Calu3 (cell line): ENCODE measurements at places on chromosomes 13 and 19. TPM values are rescaled to one million over a fixed set of nuclear protein-coding genes. Genes with fewer than 3 reads are reported as not detected.

DNA sequence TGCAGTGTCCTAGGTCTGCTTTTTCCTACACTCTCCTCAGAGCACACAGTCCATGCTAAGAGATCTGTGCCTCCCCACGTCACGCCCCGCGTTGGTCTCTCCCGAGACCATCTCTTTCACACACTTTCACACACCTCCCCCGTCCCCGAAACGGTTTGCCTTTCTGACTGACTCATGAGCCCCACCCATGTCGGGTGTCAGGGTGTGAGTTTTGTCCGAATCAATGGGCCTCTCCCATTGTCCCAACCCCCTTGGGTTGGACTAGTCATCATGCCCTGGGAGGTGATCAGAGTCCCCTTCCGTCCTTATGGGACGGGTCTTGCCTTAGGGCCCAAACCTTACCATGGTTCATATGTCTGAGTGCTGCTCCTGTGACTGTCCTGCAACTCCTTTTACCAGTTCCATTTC, 214.0 kb upstream of the HTR2A start:
- no peaks in the 10 kb centered on the region for H3K36me3 ChIP-seq
- H3K27ac ChIP-seq = peak overlapping the region; percentile 87
- peak overlapping the region; percentile 58 for H3K4me3 ChIP-seq
- peaks cover 42% of the 10 kb centered on the region for H3K4me1 ChIP-seq
- peak; percentile 46 for DNase-seq

DNA sequence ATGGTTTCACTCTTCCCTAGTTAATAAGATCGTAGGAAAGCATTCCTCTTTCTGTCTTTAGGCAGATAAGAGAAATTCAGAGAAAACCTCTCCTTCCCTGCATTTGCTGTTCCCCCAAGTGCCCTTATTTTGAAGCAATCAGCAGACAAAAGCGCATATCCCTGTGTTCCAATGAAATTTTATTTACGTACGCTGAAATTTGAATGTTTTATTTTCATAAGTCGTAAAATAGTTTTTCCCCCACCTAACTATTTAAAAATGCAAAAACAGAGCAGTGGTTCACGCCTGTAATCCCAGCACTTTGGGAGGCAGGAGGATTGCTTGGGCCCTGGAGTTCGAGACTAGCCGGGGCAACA, 17.2 kb upstream of the MRI1 start:
- H3K27ac ChIP-seq = no peak overlapping the region
- no peaks in the 10 kb centered on the region for H3K27me3 ChIP-seq
- no peak for DNase-seq

GRCh38 chr13:22915442-22916082, 265.2 kb upstream of the SGCG start:
- H3K36me3 ChIP-seq = no peaks in the 10 kb centered on the region
- H3K4me1 ChIP-seq = no peaks in the 10 kb centered on the region
- no peak overlapping the region for H3K27ac ChIP-seq
- peak overlapping the region; percentile 70 for H3K4me3 ChIP-seq
- peaks cover 9% of the 10 kb centered on the region for H3K27me3 ChIP-seq

SIGLECL1 gene
- total RNA-seq = not detected in 2 replicates

IL11 gene
- total RNA-seq = 0.97 and 1.3 TPM in 2 replicates
